CD8-positive, alpha-beta T cell (primary cell): ENCODE measurements at places on chromosomes 1 and 21.
A peak's percentile ranks its signal among the peaks of the same experiment; 100 is the strongest.

- DNase-seq = no peak
These were observed 7.6 kb downstream of the RSBN1 start for GRCh38 chr1:113804421-113805255.

GRCh38 chr1:225999912-226000337, 782 bp upstream of the SDE2 start:
- no peak for DNase-seq

DNA sequence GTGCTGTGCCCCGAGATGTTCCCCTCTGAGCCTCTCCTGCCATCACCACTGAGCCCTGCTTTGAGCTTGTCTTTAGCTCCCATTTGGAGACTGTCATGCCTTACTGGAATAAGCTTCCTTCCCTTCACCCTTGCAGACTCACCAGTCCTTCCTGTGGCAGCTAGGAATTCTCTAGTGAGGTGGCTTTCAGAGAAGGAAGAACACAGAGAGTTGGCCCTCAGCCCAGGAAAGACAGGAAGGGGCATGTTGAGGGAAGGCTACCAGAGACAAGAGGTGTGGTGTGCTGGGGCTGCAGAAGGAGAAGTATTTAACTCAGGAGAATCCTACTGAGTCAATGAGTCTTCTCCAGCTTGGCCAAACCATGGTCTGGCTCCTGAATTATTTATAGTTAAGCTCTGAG, 76.3 kb downstream of the UCK2 start:
- DNase-seq = no peak

GRCh38 chr1:116258668-116259419, 114.2 kb upstream of the ATP1A1 start:
- no peak for DNase-seq

DNA sequence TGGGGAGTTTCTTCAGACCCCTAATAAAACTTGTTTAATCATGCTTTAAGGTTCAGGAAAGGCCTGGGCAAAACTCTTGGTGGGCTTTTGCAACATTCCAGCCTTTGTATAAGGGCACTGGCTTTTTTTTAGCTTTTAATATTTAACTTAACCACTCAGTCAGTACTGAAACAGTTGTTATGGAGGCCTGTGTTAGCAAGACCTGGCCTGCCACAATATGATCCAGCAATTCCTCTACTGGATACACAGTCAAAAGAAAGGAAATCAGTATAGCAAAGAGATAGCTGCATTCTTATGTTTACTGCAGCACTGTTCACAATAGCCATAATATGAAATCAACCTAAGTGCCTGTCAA, 75.1 kb upstream of the COG2 start:
- no peak for DNase-seq

DNA sequence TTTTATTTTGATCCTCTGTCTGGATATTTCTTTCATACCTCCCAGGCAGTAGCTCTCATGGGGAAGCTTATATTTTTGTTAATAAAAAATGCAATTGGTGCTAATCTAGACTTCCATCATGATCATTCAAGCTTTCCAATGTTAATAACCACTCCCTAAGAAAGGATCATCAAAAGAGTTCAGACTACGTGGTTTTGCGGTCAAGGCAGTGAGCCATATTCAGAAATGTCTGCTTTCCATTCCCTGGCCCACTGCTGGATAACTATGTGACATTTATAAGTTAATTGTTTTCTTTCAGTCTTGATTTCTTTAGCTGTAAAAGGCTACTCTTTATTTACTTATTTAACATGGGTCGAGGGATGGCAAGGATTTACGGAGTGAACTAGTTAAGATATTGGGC, 414.6 kb downstream of the LMO4 start:
- DNase-seq = no peak

- DNase-seq = no peak
These were observed 18.2 kb downstream of the CRYZ start for GRCh38 chr1:74714429-74715235.

DNA sequence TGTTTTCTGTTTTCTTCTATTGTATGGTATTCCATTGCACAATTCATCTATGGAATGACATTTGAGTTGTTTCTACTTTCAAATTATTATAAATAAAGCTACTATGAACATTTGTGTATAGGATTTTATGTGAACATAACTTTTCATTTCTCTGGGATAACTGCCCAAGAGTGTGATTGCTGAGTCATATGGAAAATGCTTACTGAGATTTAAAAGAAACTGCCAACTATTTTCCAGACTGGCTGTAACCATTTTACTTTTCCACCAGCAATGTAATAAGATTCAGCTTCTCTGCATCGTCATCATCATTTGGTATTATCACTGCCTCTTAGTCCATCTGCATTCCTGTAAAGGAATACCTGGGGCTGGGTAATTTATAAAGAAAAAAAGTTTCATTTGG, 779.6 kb upstream of the PRMT6 start:
- no peak for DNase-seq

DNA sequence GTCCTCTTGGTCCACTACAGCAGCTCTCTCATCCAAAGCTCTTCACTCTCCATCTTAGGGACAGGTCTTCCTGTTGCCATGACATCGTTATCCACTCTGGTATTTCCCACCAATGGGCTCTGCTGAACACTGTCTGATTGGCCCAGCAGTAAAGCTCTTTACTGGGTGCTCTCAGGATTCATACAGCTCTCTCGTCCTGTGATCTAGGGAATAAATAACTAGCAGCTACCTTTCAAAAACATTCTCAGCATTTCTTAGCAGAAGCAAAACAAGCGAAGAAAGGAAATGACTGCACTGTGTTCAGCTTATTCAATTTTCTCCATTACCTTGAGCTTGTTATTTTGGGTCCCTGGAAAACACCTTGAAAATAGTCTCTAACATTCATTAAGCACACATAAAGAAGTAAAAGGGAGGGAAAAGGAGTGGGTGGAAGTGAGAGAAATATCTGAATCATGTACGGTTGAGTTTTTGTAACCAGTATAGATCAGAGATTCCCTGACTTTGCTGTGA, 163.4 kb upstream of the SGIP1 start:
- DNase-seq = no peak

DNA sequence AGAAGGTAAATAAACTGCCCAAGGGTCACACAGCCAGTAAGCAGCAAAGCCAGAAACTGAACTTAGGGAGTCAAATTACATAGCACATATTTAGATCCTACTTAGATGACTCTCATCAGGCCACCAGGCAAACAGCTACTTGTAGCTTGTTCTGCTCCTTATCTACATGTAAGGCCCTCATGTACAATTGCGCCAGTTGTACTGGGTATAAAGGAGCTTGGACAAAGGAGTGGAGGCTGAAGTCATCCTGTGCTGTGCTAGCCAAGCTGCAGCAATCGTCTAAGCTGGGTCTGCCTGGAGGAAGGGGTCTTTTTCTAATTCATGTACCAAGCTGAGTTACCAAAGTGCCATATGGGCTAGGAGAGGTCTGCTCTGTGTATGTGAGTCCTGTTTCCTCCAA, 12.8 kb downstream of the ETNK2 start:
- no peak for DNase-seq

GRCh38 chr1:9767964-9768668, 55.6 kb downstream of the CLSTN1 start:
- DNase-seq = peak; percentile 36

- DNase-seq = no peak
These were observed 553.0 kb downstream of the PTPRU start for GRCh38 chr1:29789221-29789909.

GRCh38 chr21:41536076-41536826, 28.3 kb upstream of the TMPRSS2 start:
- DNase-seq = no peak

GRCh38 chr1:89657886-89658285, 25.0 kb downstream of the LRRC8C start:
- DNase-seq = no peak
